PC-3 (cell line): ENCODE measurements at places on chromosomes 12 and 14. TPM values are rescaled to one million over a fixed set of nuclear protein-coding genes. Genes with fewer than 3 reads are reported as not detected.

GRCh38 chr12:110100315-110100970, 23.7 kb upstream of the IFT81 start:
- peak; percentile 85 for DNase-seq

DNA sequence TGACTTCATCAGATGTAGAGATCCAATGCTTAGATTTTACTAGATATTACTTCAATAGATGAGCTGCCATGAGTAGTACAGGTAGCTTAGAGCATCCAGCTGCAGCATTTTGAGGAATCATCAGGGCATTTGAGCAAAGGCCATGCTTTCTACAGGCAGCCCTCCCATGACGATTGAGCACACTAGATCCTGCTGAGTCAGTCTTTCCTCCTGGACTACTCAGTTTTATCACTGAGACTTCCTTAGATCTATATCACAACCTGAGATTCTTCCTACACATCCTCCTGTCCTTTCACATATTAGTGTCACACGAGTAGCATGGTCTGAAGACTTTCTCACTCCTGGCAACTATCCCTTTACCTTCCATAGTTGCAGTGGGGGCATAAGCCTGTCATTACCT, 1401.8 kb downstream of the FSCB start:
- DNase-seq = peak; percentile 7

DNA sequence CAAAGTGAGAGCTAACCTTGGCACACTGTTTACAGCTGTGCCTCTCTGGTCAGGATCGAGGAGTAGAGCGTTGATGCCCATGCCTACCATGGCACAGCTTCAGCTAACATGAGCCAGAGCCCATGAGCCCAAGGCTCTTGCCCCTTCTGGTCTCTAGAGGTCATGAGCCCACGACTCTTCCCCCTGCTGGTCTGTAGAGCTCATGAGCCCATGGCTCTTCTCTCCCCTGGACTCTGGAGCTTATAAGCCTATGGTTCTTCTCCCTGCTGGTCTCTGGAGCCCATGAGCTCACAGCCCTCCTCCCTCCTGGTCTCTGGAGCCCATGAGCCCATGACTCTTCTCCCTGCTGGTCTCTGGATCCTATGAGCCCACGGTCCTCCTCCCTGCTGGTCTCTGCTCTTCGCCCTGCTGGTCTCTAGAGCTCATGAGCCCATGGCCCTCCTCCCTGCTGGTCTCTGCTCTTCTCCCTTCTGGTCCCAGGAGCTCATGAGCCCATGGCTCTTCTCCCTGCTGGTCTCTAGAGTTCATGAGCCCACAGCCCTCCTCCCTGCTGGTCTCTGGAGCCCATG, 16.6 kb upstream of the CLMN start:
- DNase-seq = no peak

TXNRD1 gene
- 419 and 430 TPM in 2 replicates for total RNA-seq

CPNE6 gene
- not detected in 2 replicates for total RNA-seq

GNB3 gene
- total RNA-seq = 1.8 TPM in 1 of 2 replicates, not detected in the other
